ENCODE measurements at places on chromosomes 6 and 20. TPM values are rescaled to one million over a fixed set of nuclear protein-coding genes. Genes with fewer than 3 reads are reported as not detected.

- DNase-seq, result no peak
Measured at GRCh38 chr20:982754-983153, 19.4 kb downstream of the RSPO4 start.

DNA sequence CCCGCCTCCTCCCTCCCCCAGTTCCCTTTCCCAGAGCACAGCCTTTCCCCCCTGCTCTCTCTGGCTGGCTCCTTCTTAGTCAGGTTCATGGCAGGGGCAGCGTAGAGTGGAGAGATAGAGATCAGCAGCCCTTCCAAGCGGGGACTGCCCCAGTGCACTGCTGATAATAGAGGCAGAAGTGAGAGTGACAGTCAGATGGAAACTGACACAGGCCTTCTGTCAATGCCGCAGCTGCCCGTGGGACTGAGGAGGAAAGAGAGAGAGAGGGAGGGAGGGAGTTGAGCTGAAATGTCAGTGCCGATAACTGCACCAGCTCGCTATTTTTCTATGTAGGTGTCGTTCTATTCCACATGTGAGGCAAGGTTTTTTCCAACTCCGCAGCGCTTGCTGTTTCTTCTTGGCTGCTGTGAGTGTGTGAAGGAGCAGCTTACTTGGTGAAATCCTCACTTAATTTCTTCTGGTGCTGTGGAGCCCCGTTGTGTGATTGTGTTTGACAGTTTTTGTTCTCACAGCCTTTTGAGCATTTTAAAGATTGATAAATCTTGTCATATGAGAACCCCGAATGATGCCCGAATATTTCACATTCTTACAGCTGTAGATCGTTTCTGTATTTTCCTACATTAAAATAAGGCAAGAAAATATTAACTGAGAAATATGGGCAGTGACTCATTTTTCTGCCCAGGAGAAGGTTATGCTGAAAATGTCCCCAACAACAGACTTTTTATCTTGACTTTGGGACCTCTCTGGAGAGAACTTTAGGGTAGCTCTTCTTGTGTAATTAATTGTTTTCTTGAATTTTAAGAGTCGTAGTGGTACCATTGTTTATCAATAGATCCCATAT, 386.4 kb upstream of the MMS22L start:
- DNase-seq, result no peak

DNA sequence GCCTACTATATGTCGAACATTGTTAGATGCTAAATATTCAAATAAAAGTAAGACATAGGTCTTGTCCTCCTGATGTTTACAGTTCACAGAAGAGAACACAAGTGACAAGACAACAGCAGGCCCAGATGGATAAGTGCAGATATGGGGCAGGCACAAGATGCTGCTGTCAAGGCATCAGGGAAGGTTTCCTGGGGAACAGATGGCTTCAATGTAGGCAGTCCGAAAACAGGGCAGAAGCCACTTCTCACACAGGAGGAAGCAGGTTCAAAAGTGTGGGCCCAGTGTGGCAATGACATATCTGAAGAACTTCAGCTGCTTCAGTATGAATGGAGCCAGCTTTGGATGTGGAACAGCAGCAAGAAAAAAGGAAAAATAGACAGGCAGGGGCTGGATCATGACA, 32.5 kb downstream of the HLA-DPB1 start:
- DNase-seq, result no peak

GRCh38 chr20:25549843-25550477, 35.4 kb downstream of the NINL start:
- DNase-seq, result no peak

GRCh38 chr20:57548177-57549058, 12.5 kb upstream of the PCK1 start:
- DNase-seq, result no peak

DNA sequence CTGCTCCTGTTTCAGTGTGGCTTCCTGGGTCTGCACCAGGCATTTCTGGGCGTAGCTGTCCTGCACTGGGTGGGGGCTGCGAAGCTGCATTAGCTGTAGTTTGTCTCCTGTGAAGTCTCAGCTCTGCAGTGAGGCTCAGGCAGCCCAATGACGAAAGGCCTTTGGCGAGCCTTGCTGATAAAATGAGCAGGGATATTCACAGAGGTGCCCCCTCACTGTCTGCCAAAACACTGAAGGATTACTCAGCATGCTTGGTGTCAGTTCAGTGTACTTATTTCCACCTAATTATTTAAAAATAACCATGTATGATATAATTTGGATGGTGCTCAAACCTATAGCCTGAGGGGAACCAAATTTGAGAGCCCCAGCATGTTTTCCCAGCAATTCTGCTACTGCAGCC, 73.5 kb downstream of the ECT2L start:
- DNase-seq, result no peak

DEFB124 gene
- total RNA-seq, result not detected

RFX6 gene
- not detected for total RNA-seq

ADGB gene
- not detected for total RNA-seq

AVP gene
- total RNA-seq, result not detected
